Mesenchymal stem cell (in vitro differentiated cells and primary cell): ENCODE measurements at places on chromosomes 12 and 14.

- no peak overlapping the region for H3K27ac ChIP-seq
- H3K27me3 ChIP-seq = no peaks in the 10 kb centered on the region
- no peak for DNase-seq
- H3K4me1 ChIP-seq = no peaks in the 10 kb centered on the region
- no peaks in the 10 kb centered on the region for H3K36me3 ChIP-seq
These were observed 53.4 kb upstream of the PWP1 start for GRCh38 chr12:107632246-107632645.

- no peaks in the 10 kb centered on the region for H3K36me3 ChIP-seq
- H3K4me3 ChIP-seq = no peak overlapping the region
- H3K4me1 ChIP-seq = no peaks in the 10 kb centered on the region
These were observed 84.9 kb downstream of the BCL11B start for GRCh38 chr14:99186956-99187690.

GRCh38 chr12:21453312-21453852 is 15.9 kb downstream of the PYROXD1 start:
- no peaks in the 10 kb centered on the region for H3K4me1 ChIP-seq
- DNase-seq = no peak
- H3K36me3 ChIP-seq = peaks cover 76% of the 10 kb centered on the region
- no peaks in the 10 kb centered on the region for H3K27me3 ChIP-seq
- no peak overlapping the region for H3K27ac ChIP-seq

DNA sequence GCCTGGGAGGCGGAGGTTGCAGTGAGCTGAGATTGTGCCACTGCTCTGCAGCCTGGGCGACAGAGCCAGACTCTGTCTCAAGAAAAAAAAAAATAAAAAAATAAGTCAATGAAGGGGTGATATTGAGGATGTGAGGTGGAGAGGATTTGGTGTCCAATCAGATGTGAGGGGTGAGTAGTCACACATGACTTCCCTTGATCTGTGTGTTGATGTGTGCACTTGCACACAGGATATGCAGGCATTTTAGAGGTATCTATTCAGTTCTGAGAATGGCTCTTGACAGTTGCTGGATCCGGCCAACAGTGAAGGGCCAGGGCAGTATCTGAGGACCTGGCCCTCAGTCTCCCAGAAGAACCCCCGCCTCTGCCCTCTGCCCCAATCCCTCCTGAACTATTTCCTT is 7.8 kb upstream of the SP7 start:
- no peak overlapping the region for H3K27ac ChIP-seq
- H3K36me3 ChIP-seq = no peaks in the 10 kb centered on the region
- H3K4me1 ChIP-seq = peaks cover 16% of the 10 kb centered on the region
- DNase-seq = no peak

DNA sequence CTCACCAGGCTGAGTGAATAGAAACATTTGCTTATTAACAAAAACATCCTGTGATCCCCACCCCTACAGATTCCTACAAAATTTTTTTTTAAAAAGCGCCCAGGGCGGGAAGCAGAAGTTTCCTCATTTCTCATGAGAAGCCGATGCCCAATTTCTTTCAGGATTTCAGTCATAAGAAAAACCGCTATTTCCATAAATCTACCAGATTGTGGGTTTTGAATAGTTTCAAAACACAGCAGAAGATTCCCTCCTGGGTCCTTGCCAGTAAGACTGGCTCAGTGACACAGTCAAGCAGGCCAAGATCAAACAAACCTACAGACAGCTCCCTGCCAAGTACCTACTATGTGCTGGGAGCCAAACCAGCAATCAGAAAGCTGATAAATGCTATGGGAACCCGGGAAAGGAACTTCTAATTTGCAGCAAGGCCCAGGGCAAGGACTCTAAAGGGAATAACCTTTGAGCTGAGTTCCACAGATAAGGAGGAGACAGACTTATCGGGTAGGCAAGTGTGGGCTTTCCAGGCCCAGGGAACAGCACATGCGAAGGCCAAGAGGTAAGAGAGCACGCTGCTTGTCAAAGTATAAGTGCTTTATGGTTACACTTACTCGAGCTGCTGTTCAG is 68.7 kb downstream of the CCDC88C start:
- H3K4me1 ChIP-seq = peaks cover 11% of the 10 kb centered on the region
- no peaks in the 10 kb centered on the region for H3K27me3 ChIP-seq
- H3K27ac ChIP-seq = no peak overlapping the region
- no peaks in the 10 kb centered on the region for H3K36me3 ChIP-seq

DNA sequence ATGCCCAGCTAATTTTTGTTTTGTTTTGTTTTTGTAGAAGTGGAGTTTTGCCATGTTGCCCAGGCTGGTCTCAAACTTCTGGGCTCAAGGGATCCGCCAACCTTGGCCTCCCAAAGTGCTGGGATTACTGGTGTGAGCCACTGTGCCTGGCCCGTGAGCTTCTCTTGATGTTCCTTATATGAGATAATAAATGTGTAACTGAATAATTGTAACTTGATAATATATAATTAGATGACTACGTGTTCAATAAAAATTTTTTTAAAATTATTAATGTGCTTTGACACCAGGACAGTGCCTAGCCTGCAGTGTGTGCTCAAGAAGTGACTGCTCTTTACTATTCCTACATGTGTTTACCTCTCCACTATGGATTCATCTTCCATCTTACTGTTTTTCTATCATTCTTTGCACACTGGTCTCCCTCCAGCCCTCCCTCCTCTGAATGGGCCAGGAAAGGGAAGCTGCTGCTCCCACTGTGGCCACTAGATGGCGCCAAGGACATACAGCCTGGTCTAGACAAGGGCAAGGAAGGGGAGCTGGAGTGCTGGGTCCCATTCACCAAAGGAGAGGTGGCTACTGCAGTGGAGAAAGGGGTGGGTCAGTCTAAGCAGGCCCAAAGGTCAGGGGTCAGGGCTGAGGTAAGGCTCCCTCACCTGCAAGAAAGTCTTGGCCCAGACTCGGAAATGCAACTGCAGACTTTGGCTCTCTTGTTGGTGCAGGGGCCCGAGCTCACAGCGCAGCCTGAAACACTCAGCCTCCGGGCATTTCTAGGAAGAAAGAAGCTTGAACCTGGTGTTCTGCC is 14.7 kb upstream of the ZNF385A start:
- H3K4me1 ChIP-seq = no peaks in the 10 kb centered on the region
- H3K27ac ChIP-seq = no peak overlapping the region
- no peaks in the 10 kb centered on the region for H3K27me3 ChIP-seq

DNA sequence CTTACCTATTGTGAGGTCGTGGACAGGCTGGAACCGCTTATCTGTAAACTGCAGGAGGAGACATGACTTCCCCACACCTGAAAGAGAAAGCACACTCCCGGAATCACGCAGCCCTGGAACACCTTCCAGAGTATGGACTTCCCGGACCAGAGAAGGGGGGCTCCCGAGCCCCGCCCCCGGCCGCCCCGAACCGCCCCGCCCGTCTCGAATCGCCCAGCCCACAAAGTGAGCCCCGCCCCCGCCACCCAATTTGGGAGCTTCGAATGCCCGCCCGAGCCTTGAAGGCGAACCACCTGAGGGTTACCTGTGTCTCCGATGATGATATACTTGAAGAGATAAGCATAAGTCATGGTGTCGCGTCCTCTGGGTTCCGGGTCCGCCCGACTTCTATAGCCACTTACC is 235 bp downstream of the RAB2B start:
- H3K36me3 ChIP-seq = peaks cover 33% of the 10 kb centered on the region
- H3K4me1 ChIP-seq = peaks cover 3% of the 10 kb centered on the region
- no peaks in the 10 kb centered on the region for H3K27me3 ChIP-seq
